COR-L47 (cell line): ENCODE measurements at places on chromosomes 2 and 18.

- DNase-seq, result no peak
These were observed 453.2 kb downstream of the PTPRM start for GRCh38 chr18:8020132-8020846.

DNA sequence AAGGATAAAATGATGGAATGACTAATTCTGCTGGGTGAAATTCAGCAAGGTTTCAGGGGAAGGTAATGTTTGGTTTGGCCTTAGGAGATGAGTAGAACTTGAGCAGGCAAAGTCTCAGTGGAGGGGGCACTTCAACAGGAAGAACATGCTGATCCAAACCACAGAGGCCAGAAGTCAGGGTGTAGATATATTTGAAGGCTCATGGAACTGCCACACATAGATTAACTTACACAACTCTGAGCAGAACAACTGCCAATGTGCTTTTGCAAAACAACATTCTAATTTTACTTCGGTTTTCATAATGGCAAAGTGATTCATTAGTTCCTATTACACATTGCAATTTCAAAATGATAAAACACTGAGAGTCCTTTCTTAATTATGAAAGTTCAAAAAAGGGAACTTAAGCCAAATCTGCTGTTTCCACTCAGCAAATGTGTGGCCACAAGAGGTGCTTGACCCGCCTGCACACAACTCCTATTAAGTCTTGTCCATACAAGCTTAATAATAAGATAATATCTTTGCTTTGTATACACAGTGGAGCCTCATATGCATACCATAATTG is 284.8 kb downstream of the MREG start:
- no peak for DNase-seq

DNA sequence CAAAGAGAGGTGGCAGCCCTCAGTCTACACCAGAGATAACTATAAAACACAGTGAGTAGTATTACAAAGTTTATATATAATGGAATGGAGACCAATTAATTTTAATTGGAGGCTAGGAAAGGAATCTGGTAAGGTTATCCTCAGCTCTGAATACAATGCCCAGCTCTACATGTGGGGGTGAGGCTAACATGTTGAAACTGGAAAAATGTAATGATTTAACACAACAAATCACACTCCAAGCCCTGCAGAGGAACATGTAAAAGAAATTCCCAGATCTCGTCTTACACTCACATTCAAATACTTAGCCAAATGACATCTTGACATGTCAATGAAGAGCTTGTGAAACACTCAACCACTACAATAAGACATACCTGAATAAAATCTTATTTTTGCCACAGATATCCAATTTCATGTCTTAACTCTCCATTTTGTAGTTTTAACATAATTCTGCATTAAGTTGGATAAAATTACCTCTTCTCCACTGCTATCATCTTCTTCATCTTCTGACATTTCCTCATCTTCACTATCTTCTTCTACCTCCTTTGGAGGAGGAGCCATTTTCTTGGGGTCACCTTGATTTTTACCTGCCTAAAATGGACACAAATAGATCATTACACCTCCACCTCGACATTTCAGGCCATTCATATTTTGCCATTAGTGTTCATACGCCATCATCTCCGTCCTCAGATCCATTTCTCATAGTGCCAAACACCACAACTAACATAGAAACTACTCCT is 1.4 kb downstream of the NCL start:
- DNase-seq, result no peak

GRCh38 chr18:78562531-78562961 is 417.1 kb upstream of the SALL3 start:
- no peak for DNase-seq

DNA sequence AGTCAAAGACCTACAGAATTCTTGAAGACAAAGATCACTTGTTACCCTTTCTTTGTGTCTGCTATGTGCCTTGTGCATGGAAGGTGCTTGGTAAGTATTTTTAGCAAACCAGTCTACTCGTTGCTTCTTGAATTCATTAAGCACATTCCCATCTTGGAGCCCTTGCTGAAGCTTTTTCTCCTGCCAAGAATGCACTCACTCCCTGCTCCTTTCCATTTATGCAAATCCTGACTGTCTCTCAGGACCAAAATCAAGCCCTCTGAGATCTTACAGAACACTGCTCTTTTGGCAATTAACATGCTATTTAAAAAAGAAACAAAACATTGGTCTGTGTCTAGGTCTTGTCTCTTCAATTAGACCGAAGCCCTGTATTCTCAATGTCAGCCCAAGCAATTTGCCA is 75.8 kb downstream of the CLHC1 start:
- DNase-seq, result no peak

DNA sequence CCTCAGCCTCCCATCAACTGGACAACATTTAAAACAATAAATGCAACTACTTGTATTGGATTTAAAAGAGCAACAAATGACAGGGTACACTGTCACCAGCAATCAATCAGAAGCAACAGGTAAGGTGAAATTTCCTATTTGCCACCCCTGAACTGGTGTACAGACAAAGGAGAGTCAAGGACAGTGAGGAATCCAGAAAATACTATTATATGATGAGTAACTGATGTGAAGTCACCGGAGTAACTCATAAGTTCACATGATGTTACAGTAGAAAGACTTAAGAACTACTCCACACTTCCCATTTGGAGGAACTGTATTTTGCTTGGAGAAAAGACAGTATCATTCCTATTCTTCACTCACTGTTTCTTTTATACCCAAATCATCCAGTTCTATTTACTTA is 4.1 kb upstream of the STAT1 start:
- DNase-seq, result no peak
